ENCODE measurements at places on chromosomes 2 and 18. TPM values are rescaled to one million over a fixed set of nuclear protein-coding genes. Genes with fewer than 3 reads are reported as not detected.

The FLACC1 gene
- total RNA-seq: 0.75 TPM

The CROCC2 gene
- not detected for total RNA-seq

The TNFRSF11A gene
- total RNA-seq: 6.3 TPM

The ACSL3 gene
- total RNA-seq: 300 TPM

The GAD1 gene
- total RNA-seq: 4.3 TPM

- H3K36me3 ChIP-seq: no peaks in the 10 kb centered on the region
- H3K4me3 ChIP-seq: no peak overlapping the region
- no peaks in the 10 kb centered on the region for H3K4me1 ChIP-seq
These were observed 45.8 kb downstream of the DCDC2C start for GRCh38 chr2:3749201-3749600.

GRCh38 chr2:168744844-168745243, 57.6 kb upstream of the NOSTRIN start:
- H3K27me3 ChIP-seq: no peaks in the 10 kb centered on the region
- H3K36me3 ChIP-seq: no peaks in the 10 kb centered on the region

DNA sequence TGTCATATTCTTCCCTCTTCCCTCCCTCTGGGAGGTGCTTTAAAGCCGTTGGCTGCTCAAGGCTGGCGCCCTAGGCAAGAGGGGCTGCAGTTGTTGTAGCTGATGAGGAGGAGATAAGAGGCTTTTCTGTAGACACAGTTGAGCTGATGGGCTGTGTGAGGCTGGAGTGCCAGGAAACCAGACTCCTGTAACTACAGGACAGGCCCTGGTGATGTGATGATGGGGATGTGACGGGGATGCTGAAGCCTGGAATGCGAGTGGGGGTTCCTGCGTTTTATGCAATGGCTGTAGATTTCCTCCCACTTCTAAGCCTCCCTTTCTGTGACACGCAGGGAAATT, 5.7 kb upstream of the EFR3B start:
- H3K4me1 ChIP-seq: peaks cover 36% of the 10 kb centered on the region
- no peak overlapping the region for H3K27ac ChIP-seq
- H3K4me3 ChIP-seq: no peak overlapping the region
- DNase-seq: no peak
- no peaks in the 10 kb centered on the region for H3K36me3 ChIP-seq

- H3K27me3 ChIP-seq: no peaks in the 10 kb centered on the region
- DNase-seq: no peak
- no peaks in the 10 kb centered on the region for H3K4me1 ChIP-seq
- H3K4me3 ChIP-seq: no peak overlapping the region
- H3K36me3 ChIP-seq: no peaks in the 10 kb centered on the region
These were observed 427.1 kb downstream of the RND3 start for GRCh38 chr2:150060341-150060740.

GRCh38 chr2:15955232-15955988, 15.1 kb downstream of the MYCN start:
- peaks cover 64% of the 10 kb centered on the region for H3K27me3 ChIP-seq
- H3K4me1 ChIP-seq: no peaks in the 10 kb centered on the region
- no peak for DNase-seq
- H3K36me3 ChIP-seq: no peaks in the 10 kb centered on the region

DNA sequence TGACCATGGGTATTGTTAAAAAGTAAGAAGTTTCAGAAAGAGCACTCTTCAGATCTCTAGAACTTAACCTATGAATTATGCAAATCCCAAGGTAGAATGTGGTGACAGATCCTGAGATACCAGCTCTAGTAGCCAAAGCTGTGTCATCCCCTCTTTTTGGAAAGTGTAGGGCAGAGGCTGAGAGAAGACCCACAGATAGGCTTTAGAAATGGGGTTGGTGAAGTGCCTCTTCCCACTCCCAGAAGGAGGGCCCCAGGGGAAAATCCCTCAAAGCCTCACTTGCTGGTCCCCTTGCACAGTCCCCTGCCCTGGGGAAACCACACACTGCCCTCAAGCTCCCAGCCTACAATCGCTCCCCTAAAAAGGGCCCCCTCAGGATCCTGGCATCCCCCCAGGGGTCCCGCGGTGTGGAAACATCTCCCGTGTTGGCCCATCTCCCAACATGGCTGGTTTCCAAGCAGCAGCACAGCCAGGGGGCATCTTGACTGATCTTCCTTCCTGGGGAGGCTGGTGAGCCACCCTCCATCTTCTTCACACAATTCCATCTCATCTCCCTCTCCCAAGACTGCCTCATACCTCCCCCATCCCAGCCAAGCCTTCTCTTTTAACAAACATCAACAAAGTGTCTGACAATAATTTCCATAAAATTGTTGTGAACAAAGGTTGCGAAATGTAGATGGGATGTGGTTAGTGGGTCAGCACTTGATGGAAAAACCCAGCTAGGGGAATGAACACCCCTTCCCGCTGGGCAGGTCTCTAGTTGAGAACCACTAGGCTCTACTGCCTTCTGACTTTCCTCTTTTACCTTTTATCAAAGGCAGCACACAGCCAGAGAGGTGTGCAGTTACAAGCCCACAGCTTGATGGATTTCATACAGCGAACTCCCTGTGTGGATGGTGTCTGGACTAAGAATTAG, 25.1 kb downstream of the MAL start:
- H3K36me3 ChIP-seq: peaks cover 41% of the 10 kb centered on the region
- peak overlapping the region; percentile 92 for H3K27ac ChIP-seq
- peaks cover 82% of the 10 kb centered on the region for H3K4me1 ChIP-seq
- no peak for DNase-seq

Measured in PC-9 (cell line).